ENCODE measurements at places on chromosomes 12 and 14. TPM values are rescaled to one million over a fixed set of nuclear protein-coding genes. Genes with fewer than 3 reads are reported as not detected.

Gene STX2
- 7.1 TPM for total RNA-seq

DNA sequence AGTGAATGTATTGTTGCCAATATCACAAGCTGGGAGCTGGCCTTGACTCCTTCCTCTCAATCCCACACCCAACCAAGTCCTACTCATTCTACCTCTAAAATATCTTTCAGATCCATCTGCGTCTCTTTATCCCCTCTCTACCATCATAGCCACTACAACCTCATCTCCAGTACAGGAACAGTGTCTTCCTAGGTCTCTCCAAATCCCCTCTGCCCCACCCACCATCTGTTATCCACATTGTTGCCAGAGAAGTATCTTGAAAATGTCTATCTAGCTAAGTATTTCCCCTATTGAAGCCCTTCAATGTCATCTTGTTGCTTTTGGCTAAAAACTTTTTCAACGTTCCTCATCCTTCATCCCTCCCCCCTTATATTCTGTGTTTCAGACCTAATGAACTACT lies 244.7 kb downstream of the C12orf75 start:
- DNase-seq = no peak

DNA sequence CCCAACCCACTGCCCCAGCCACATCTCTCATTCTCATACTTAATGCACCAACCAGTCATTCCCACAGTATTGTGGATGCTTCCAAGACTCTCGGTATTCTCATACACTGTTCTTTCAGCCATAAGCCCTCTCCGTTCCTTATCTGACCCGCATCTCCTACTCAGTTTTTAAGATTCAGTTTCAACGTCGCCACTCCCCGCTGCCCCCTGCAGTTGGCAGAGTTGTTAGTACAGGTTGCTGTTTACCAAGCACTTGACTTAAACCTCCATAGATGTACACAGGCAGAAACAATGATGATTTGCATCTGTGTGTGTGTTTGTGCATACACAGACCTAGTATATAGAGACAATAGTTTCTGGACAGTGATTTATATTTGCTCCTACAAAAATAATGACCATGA lies 40.2 kb downstream of the PAH start:
- no peak for DNase-seq

GRCh38 chr12:94832780-94833681 lies 170.5 kb downstream of the NDUFA12 start:
- DNase-seq = no peak

DNA sequence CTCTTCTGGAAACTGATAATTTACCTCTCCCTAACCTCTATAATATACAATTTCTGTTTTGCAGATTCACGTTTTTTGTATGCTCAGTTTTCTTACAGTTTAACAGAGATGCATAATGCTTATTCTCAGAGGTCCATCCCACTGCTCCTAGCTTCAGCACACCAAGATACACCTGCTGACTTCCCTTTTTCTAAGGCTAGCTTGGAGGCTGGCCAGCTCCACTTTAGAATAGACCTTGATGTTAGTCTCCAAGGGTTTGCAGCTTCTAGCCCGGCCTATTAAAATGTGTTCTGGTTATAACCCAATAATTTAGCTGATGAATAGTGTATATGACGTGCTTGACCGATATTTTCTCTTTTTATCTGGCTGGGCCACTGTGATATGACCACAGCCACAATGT lies 261.2 kb downstream of the EGLN3 start:
- no peak for DNase-seq

All from left colon (tissue), 2 donors.